ENCODE measurements at places on chromosomes 12 and 14. TPM values are rescaled to one million over a fixed set of nuclear protein-coding genes. Genes with fewer than 3 reads are reported as not detected.

BCAT1 gene
- polyA plus RNA-seq = not detected

LRRIQ1 gene
- not detected for polyA plus RNA-seq

PRPH gene
- polyA plus RNA-seq = not detected

GSG1 gene
- polyA plus RNA-seq = not detected

ENDOU gene
- polyA plus RNA-seq = not detected

IKZF4 gene
- 0.27 TPM for polyA plus RNA-seq

IAPP gene
- not detected for polyA plus RNA-seq

ERBB3 gene
- polyA plus RNA-seq = not detected

LYSET gene
- 33.0 TPM for polyA plus RNA-seq

HNF1A gene
- polyA plus RNA-seq = not detected

FGF23 gene
- not detected for polyA plus RNA-seq

CCDC198 gene
- not detected for polyA plus RNA-seq

ATN1 gene
- polyA plus RNA-seq = not detected

KRT5 gene
- polyA plus RNA-seq = not detected

APOF gene
- polyA plus RNA-seq = not detected

KRT75 gene
- polyA plus RNA-seq = not detected

STYK1 gene
- not detected for polyA plus RNA-seq

RBMS2 gene
- 0.94 TPM for polyA plus RNA-seq

CLEC9A gene
- not detected for polyA plus RNA-seq

PLEKHD1 gene
- not detected for polyA plus RNA-seq

CYP46A1 gene
- not detected for polyA plus RNA-seq

LYZ gene
- 18.6 TPM for polyA plus RNA-seq

P3H3 gene
- polyA plus RNA-seq = not detected

BDKRB2 gene
- not detected for polyA plus RNA-seq

C12orf50 gene
- polyA plus RNA-seq = not detected

KRT71 gene
- polyA plus RNA-seq = not detected

OS9 gene
- polyA plus RNA-seq = 77.6 TPM

COCH gene
- polyA plus RNA-seq = 2.9 TPM

CNTN1 gene
- polyA plus RNA-seq = not detected

PDE3A gene
- not detected for polyA plus RNA-seq

CPNE6 gene
- polyA plus RNA-seq = not detected

ZBTB42 gene
- 1.00 TPM for polyA plus RNA-seq

SLC4A8 gene
- 0.51 TPM for polyA plus RNA-seq

NGB gene
- not detected for polyA plus RNA-seq

LBHD2 gene
- polyA plus RNA-seq = not detected

TAS2R7 gene
- polyA plus RNA-seq = not detected

ARL1 gene
- polyA plus RNA-seq = 26.7 TPM

IL31 gene
- not detected for polyA plus RNA-seq

KCNH3 gene
- 0.09 TPM for polyA plus RNA-seq

CNOT2 gene
- 126 TPM for polyA plus RNA-seq

CRIP2 gene
- polyA plus RNA-seq = 3.6 TPM

TPPP2 gene
- polyA plus RNA-seq = not detected

PTCSC3 gene
- not detected for polyA plus RNA-seq

PAX9 gene
- not detected for polyA plus RNA-seq

C14orf132 gene
- not detected for polyA plus RNA-seq

THAP2 gene
- 14.3 TPM for polyA plus RNA-seq

RPL10L gene
- polyA plus RNA-seq = not detected

CAPZA3 gene
- polyA plus RNA-seq = not detected

CRY1 gene
- 17.6 TPM for polyA plus RNA-seq

HOXC10 gene
- polyA plus RNA-seq = not detected

SRRM4 gene
- polyA plus RNA-seq = not detected

AKAP5 gene
- 0.53 TPM for polyA plus RNA-seq

GPR84 gene
- polyA plus RNA-seq = not detected

SLCO1B1 gene
- not detected for polyA plus RNA-seq

AP4S1 gene
- 10.7 TPM for polyA plus RNA-seq

All from naive B cell (primary cell).